ENCODE measurements at places on chromosomes 4 and X.

- no peak for DNase-seq
Observed at GRCh38 chr4:185508181-185508580, 27.1 kb downstream of the PDLIM3 start.

GRCh38 chrX:15616531-15616930 is 15.8 kb upstream of the ACE2 start:
- DNase-seq: no peak

DNA sequence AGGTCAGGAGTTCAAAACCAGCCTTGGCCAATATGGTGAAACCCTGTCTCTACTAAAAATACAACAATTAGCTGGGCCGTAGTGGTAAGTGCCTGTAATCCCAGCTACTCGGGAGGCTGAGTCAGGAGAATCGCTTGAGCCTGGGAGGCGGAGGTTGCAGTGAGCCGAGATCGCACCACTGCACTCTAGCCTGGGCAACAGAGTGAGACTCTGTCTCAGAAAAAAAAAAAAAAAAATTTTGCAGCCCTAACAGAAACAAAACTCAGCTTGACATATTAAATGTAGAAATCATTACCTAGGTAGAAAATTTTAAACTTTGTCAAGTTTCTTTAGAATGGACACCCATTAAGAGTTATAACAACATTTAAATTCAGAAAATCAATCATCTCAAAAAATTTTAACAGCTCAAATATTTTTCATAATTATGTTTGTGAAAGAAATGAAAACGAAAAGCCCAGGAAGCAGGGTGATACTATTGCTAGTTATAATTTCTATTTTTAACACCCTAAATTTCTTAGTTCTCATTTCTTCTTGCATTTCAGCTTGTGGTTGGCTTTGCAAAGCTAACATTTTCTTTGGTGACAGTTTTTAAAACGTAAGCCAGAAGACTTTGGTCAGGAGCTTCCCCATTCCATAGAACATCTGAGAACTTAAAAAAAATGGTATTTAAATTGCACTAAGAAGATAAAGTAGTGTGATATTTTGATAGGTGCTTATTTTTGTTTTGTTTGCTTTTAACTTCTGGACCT is 33.3 kb upstream of the RBBP7 start:
- no peak for DNase-seq

DNA sequence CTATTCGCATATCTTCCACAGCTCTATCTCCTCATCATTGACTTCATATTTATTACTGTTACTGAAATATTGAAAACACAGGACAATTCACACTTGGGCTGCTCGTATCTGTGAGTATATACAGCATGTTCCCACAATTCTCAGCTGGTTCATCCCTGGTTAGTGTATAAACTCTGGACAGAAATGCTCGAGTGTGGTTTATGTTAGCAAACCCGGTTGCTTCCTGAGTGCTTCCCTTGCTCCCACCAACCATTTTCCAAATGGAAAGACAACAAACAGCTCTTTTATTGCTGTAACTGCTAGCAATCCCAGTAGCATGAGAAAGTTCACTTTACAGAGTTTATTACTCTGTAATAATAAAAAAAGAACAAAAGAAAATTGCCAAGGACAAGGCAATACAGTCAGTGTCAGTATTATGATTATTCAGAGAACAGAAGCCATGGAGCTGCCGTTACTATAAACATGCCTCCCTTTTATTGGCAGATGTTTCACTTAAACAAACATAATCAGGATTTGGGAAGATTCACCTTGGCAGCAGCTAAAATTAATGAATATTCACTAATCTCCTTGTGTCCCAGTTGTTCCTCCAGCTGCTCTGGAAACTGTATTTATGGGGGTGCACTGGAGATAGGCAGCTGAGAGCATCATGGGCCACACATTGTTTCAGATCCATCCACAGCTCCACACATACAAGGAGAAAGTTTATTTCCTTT is 134.1 kb upstream of the GUCY1A1 start:
- DNase-seq: no peak

DNA sequence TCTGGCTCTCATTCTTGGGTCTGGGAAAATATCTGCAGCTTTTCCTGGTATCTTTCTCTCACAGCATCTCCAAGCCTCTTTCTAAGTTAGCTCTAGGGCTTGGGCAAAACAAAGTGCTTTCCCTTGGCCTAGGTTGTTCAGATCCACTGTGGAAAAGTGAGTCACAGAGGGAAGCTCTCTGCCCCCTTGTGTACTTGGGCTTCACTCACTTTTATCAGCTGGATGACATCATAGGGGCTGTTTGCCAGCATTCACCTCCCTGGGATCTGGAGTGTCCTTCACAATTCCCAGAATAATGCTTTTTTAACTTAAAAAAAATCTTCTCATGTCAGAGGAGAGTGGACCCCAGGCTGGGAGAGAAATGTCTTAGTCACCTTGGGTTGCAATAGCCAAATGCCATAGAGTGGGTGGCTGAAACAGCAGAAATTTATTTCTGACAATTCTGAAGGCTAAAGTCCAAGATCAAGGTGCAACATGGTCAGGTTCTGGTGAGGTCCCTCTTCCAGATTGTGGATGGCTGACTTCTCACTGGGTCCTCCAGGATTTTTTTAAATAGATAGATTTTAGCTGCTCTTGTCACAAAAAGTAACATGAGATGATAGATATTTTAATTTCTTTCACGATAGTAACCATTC is 247.8 kb downstream of the SH2D1A start:
- DNase-seq: no peak

DNA sequence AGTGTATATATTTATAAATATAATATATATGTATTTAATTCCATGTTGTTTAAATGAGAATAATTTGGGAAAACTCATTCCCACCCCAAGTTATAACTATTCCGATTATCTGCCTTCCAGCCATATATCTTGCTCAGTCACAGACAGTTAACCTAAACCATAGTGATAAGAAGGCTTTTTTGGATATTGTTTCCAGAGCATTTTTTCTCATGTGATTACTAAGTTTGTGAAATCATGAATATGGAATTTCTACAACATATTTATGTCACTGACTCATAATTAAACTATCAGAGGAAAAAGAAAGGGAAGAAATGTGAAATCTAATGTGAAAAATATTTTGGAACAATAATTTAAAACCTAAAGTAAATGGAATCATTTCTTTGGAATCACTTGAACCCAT is 1163.5 kb upstream of the PABPC4L start:
- DNase-seq: no peak

DNA sequence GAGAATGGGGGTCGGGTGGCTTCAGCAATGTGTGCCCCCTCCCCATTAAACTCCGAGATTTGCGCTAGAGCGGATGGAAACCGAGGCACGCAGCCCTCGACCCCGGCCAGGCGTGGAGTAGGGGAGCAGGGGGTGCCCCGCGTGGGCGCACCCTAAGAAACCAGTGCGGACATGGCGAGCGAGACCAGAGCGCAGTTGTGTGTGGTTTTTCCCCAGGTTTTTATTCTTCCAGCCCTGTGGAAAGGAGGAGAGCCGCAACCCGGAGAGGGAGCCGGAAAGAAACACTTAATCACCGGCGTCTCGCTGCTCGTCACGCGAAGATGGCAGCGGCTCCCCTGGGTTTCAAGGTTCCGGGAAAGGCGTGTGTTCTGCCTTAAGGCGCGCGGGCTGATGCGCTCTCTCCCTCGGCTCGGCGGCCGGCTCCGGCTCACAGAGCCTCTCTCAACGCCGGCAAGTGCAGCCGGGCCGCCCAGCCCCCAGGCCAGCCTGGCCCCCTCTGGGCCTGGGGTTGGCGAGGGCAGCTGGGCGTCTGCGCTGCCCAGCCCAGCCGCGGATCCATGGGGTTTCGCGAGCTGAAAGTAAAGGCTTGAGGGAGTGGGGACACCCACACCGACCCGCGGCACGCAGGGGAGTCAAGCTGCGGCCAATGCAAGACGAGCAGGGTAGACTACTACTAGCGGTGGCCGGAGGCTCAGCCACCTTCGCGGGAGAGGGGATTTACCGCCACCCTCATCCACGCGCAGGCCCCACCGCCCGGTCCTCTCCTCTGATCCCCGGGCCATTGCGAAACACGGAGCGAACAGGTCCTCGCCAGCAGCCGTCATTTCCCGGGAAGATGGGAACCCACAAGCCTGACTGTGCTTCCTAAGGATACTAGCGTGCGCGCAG is 74.0 kb upstream of the BCOR start:
- DNase-seq: no peak

DNA sequence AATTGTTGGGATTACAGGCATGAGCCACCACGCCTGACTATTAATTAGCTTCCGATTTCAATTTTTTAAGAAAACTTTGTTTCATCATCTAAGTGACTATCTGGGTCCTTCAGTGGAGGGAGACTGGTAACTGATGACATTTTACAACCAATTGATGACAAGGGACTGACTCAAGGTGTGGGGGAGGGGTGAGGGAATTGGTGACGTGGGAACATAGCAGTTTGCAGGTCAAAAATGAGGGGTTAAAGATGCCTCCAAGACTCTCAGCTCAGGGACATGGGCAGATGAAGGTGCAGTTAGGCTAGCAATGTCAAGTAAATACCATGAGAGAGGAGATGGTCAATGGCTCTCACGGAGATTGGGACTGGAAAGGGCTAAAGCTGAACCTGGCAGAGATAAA is 5.7 kb upstream of the FAM9C start:
- DNase-seq: no peak

DNA sequence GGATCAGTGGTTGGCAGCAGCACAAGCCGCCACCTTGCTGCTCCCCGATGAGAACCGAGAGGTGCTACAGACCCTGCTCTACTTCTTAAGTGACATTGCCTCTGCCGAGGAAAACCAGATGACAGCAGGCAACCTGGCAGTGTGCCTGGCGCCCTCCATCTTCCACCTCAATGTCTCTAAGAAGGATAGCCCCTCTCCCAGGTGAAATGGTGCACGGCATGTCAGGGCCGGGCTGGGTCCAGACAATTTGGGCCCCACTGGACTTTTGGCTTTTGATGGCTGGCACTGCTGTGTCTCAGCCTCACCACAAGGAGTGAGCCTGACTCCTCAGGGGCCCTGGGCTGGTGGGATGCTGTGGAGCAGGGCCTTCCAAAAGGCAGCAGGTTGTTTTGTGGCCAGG is 74.1 kb downstream of the STARD8 start:
- DNase-seq: no peak

GRCh38 chrX:44012484-44013096 is 39.4 kb upstream of the NDP start:
- no peak for DNase-seq

GRCh38 chr4:85762529-85762871 is 287.6 kb downstream of the ARHGAP24 start:
- no peak for DNase-seq

DNA sequence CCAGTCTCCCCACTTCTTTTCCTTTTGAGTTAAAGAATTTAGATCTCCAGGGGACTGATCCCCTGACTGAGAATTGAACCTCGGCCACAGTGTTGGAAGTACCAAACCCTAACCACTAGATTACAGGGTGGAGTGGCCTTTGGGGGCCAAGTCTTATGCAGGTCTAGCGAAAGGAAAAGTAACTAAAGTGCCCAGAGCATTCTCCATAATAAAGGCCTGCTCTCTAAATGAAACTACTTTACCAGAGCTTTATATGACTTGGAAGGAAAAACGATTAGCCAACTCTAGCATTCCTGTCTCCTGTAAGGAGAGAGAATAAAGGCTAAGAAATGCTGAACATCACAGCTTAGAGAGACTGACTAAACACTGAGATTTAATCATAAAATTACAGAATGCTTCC is 788.0 kb downstream of the C4orf33 start:
- no peak for DNase-seq

DNA sequence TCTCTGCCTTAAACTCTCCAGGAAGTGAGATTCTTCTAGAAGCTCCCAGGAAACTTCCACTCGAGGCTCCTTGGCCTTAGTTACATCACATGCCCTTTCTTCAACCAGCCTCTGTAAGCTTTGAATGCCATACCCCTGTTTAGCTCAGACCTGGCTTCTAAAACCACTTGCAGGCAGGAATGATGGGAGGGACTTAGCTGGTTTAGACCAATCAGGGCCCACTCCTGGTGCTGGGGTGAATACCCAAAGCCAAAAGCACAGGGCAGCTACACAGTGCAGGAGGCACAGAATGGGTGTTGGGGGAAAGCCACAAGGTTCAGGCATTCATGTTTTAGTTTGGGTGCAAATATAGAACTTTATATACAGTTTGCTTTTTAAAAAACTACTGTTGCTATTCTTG is 296.2 kb downstream of the FRMPD4 start:
- DNase-seq: no peak

DNA sequence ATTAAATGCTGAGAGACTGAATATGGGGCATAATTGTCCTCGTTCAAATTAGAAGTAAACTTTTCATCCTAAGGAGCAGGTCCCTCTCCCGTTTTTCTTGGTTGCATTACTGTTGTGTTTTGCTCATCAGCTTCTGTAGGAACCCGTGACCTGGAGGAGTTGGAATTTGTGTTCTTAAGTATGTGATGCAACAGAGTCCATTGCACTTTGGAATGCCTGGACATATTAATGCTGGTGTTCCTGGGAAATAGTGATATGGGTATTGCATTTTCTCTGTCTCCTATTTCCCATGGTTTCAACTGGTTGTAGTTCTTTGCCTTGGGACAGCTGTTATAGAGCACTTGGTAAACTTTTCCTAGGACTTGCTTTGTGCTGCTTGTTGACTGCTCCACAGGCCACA is 417.8 kb upstream of the LCORL start:
- DNase-seq: no peak

GRCh38 chrX:10101269-10101668 is 55.5 kb upstream of the CLCN4 start:
- no peak for DNase-seq

- DNase-seq: no peak
Observed at GRCh38 chr4:7384003-7384928, 50.5 kb downstream of the PSAPL1 start.

- peak; percentile 52 for DNase-seq
Observed at GRCh38 chr4:1009542-1010394, 1.7 kb upstream of the FGFRL1 start.

DNA sequence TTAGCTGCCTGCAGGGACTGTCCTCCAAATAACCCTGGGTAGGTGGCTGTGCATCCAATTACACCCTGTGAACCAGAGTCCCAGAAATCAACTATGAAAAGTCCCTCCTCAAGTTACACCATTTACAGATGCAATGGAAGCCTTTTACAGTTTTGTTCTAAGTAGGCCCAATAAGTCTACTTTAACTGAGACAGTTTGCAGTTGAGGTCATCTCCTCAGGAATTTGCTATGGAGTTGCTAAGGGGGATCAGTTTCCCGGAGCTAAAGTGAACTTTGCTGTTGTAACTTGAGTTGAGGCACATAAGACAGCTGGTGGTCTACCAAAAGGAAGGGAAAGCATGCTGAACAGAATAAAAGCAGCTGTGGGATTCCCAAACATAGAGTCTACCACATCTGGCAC is 121.6 kb upstream of the STK26 start:
- DNase-seq: no peak

DNA sequence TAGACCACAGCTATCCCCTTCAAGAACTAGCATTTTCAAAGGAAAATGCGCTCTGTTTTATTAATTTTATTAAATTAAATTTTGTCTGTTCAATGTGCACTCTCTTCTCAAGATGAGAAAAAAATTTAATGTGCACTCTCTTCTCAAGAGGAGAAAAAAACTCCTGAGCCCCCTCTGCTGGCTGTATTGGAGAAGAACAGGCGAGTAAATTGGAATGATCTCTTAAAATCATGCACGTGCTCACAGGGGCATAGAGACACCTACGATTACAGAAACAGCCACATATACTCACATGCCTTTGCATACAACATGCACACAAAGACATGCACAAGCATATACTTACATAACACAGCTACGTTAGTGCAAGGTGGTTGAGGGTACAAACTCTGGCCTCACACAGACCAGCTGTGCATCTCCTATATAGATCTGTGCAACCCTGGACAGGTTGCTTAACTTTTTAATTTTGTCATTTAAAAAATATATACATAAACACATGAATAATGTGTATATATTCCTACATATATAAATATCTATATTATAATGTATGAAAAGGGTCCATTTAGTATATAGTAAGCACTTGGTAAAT is 176.2 kb upstream of the CXorf66 start:
- DNase-seq: no peak
